ENCODE measurements at places on chromosomes 11 and 22.

GRCh38 chr11:75286826-75287465, 46.4 kb downstream of the TPBGL start:
- no peak for DNase-seq
- H3K27me3 ChIP-seq, result no peaks in the 10 kb centered on the region
- peaks cover 57% of the 10 kb centered on the region for H3K36me3 ChIP-seq
- no peaks in the 10 kb centered on the region for H3K4me1 ChIP-seq

GRCh38 chr22:39234867-39235687, 9.7 kb downstream of the PDGFB start:
- no peak overlapping the region for H3K4me3 ChIP-seq
- H3K4me1 ChIP-seq, result peaks cover 62% of the 10 kb centered on the region
- H3K36me3 ChIP-seq, result no peaks in the 10 kb centered on the region
- no peak for DNase-seq
- no peak overlapping the region for H3K27ac ChIP-seq

- no peaks in the 10 kb centered on the region for H3K27me3 ChIP-seq
- no peak overlapping the region for H3K4me3 ChIP-seq
- peaks cover 22% of the 10 kb centered on the region for H3K36me3 ChIP-seq
- DNase-seq, result no peak
- H3K27ac ChIP-seq, result no peak overlapping the region
- peaks cover 34% of the 10 kb centered on the region for H3K4me1 ChIP-seq
Observed at GRCh38 chr22:19902245-19902715, 39.3 kb upstream of the COMT start.

DNA sequence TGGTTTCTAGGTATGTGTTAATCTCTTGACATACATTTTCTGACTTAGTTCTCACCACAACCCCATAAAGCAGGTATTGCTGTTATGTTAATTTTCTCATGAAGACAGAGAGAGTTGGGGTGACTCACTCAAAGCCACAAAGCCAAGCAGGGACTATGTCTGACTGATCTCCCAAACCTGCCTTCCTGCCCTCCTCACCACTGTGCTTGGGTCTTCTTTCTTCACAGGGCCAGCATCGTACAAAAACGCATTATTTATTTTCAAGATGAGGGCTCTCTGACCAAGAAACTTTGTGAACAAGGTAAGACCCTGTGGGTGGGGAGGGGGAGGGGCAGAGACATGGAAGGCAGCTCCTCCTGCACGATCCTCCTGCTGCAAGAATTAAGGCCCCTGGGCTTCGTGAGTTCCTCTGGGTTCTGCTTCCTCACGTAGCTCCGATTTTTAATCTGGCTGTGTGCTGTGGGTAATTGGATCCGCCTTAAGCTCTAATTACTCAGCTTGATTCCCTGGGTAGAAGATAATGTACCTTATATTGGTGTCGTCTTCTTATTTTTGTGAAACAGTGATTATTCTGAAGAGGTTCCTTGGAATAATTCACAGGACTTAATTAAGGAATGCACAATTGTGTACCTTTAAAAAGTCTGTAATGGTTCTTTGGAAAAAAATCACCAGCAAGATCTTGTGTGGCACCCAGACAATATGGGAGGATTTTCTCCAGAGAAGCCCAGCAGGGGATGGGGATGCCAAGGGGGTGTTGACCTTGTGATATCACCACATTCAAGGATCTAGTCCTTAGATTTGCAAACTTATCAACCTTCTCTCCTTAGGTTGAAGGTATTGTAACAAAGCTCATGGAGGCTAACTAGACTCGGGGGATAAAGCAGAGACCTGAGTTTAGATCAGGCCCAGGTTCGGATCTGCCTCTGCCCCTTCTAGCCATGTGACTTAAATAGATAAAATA, 112.9 kb downstream of the SPON1 start:
- no peak overlapping the region for H3K27ac ChIP-seq
- H3K27me3 ChIP-seq, result peaks cover 3% of the 10 kb centered on the region
- no peak for DNase-seq
- no peaks in the 10 kb centered on the region for H3K4me1 ChIP-seq
- no peak overlapping the region for H3K4me3 ChIP-seq
- H3K36me3 ChIP-seq, result no peaks in the 10 kb centered on the region

DNA sequence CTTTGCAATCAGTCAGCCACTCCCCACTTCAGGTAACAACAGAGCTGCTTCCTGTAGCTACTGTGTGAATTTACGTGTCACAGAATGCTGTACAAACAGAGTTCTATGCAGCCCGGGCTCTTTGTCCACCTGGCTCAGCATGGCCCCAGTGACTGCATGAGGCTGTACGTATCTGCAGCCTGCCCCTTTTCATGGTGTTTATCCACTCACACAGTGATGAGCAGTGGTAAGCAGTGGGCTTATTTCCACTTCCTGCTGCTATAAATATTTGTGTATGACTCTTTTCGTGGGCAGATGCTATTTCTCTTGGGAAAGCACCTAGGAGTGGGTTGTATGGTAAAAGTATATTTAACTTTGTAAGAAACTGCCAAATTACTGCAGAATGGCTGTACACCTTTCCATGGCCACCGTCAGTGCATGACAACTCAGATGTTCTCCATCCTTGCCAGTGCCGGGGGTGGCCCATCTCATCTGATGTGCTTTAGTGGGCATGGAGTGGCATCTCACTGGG, 43.3 kb downstream of the MYEOV start:
- peaks cover 4% of the 10 kb centered on the region for H3K4me1 ChIP-seq
- H3K4me3 ChIP-seq, result no peak overlapping the region
- peak; percentile 80 for DNase-seq
- peaks cover 7% of the 10 kb centered on the region for H3K36me3 ChIP-seq

DNA sequence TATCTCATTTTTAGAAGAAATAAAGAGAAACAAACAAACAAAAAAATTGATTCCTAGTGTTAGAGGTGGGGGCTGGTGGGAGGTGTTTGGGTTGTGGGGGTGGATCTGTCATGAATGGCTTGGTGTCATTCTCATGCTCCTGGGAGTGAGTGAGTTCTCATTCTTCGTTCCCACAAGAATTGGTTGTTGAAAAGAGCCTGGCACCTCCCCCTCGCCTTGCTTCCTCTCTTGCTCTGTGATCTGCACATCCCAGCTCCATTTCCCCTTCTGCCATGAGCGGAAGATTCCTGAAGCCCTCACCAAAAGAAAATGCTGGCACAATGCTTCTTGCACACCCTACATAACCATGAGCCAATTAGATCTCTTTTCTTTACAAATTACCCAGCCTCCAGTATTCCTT, 277.8 kb downstream of the ST3GAL4 start:
- H3K27ac ChIP-seq, result no peak overlapping the region
- DNase-seq, result no peak
- H3K36me3 ChIP-seq, result no peaks in the 10 kb centered on the region
- H3K27me3 ChIP-seq, result peaks cover 3% of the 10 kb centered on the region
- H3K4me3 ChIP-seq, result no peak overlapping the region

GRCh38 chr11:73048446-73048845, 93.7 kb downstream of the FCHSD2 start:
- no peaks in the 10 kb centered on the region for H3K36me3 ChIP-seq
- no peak for DNase-seq
- no peak overlapping the region for H3K4me3 ChIP-seq
- H3K27me3 ChIP-seq, result no peaks in the 10 kb centered on the region
- H3K4me1 ChIP-seq, result no peaks in the 10 kb centered on the region

GRCh38 chr11:134236834-134237556, 12.5 kb downstream of the VPS26B start:
- no peaks in the 10 kb centered on the region for H3K27me3 ChIP-seq
- no peak overlapping the region for H3K4me3 ChIP-seq
- H3K27ac ChIP-seq, result no peak overlapping the region
- peaks cover 2% of the 10 kb centered on the region for H3K4me1 ChIP-seq
- H3K36me3 ChIP-seq, result peaks cover 60% of the 10 kb centered on the region

GRCh38 chr11:76788661-76789442, 5.7 kb downstream of the TSKU start:
- no peak overlapping the region for H3K27ac ChIP-seq
- H3K4me3 ChIP-seq, result no peak overlapping the region
- H3K27me3 ChIP-seq, result no peaks in the 10 kb centered on the region
- peaks cover 6% of the 10 kb centered on the region for H3K36me3 ChIP-seq
- peaks cover 52% of the 10 kb centered on the region for H3K4me1 ChIP-seq

GRCh38 chr11:123040111-123040432, 21.9 kb downstream of the HSPA8 start:
- no peak overlapping the region for H3K4me3 ChIP-seq
- DNase-seq, result no peak
- H3K27ac ChIP-seq, result no peak overlapping the region
- peaks cover 2% of the 10 kb centered on the region for H3K4me1 ChIP-seq
- H3K36me3 ChIP-seq, result no peaks in the 10 kb centered on the region
- no peaks in the 10 kb centered on the region for H3K27me3 ChIP-seq
